ENCODE measurements at places on chromosomes 16 and 17.

- no peak for DNase-seq
Observed at GRCh38 chr17:18025945-18026776, 12.8 kb downstream of the ATPAF2 start.

- peak; percentile 30 for DNase-seq
Observed at GRCh38 chr17:32161506-32162365, 19.4 kb downstream of the RHOT1 start.

DNA sequence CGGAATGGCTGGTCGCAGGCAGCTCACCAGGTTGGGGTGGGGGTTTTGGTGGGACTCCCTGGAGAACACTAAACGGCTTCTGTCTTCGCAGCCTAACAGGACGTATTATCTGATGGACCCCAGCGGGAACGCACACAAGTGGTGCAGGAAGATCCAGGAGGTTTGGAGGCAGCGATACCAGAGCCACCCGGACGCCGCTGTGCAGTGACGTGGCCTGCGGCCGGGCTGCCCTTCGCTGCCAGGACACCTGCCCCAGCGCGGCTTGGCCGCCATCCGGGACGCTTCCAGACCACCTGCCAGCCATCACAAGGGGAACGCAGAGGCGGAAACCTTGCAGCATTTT is 59.7 kb downstream of the PDPK1 start:
- no peak for DNase-seq

DNA sequence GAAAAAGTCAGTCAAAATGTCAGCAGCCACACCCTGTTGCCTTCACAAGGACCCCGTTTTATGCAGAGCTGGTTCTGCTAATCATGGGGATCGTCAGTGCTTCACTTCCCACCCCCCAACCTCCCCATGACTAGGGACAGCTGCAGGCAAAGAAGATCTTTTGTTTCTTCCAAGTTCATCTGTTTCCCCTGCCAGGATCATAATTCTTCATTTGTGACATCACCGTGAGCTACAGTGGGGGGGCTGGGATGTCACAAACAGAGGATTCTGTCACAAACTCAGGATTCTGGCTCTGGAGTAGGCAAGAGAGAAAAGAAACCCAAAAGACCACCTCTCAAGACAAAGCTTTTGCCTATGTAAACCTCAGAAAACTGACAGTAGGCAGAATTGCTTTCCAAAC is 24.7 kb downstream of the DNAJC7 start:
- no peak for DNase-seq

DNA sequence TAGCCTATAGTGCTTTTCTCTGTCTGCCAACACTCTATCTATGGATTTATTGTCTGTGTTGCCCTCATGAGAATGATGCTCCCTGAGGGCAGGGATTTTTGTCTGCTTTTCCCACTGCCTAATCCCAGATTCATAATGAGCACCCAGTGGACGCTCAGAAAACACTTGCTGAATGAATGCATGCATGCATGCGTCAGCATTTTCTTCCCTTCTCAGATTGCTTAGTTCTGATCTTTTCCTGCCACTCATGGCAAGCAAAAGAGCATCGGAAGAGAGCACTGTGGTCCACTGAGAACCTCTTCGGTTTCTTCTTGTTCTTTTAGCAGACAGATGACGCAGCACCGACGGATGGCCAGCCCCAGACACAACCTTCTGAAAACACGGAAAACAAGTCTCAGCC is 246.8 kb downstream of the RBFOX1 start:
- no peak for DNase-seq

GRCh38 chr16:78560997-78561396 is 461.5 kb downstream of the WWOX start:
- DNase-seq: no peak

- no peak for DNase-seq
Observed at GRCh38 chr16:2827831-2828520, 2.1 kb upstream of the ZG16B start.

DNA sequence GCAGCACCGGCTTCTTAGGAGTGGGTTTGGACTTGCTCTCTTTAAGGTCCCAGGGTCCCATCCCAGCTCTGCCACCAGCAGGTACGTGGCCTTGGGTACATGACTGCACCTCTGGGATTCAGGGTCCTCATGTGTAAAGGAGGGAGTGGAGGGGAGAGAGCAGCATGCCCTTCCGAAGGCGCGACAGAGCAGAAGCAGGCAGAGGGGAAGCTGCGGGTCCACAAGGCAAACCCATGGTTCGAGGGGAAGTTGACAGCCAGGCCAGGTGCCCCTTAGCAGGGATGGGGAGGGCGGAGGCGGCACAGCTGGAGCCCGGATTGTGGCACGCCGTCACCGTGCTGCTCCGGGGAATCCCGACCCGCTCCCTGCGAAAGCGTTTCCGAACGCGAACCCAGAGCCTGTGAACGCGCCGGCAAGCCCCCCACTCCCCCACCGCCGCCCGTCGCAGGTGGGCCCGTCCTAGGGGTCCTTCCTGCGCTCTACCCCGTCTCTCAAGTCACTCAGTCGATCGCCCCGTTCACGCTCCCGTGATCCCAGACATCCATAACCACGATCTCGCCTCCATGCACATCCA is 4.1 kb upstream of the TBX2 start:
- no peak for DNase-seq

GRCh38 chr17:74078363-74078941 is 125.0 kb upstream of the RPL38 start:
- no peak for DNase-seq

GRCh38 chr16:23182679-23183542 is at the start of gene SCNN1G:
Gene SCNN1G, plus strand, starts transcription at chr16:23182745. Its CDS starts 3,527 bp downstream, at chr16:23186272.
- no peak for DNase-seq

- DNase-seq: no peak
Observed at GRCh38 chr16:50446861-50447260, 78.1 kb upstream of the BRD7 start.

DNA sequence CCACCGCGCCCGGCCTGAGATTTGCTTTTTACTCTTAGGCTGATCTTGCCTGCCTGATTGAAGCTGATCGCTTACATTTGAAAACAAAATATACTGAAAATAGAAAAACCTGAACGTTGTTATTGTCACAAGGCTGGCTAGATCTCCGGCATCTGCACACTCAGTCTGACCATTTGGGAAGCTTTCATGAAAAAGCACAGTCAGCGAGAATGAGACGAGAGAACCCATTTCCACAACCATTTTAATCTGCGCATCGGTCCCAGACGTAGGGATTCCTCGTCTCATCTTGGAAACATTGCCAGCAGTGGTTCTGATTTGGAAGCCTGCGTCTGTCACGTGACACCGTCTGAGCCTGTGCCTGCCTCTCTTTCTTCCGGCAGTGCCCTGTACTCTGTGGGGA is 20.9 kb downstream of the SPG7 start:
- no peak for DNase-seq

- no peak for DNase-seq
Observed at GRCh38 chr16:68700831-68701230, 36.3 kb upstream of the CDH1 start.

DNA sequence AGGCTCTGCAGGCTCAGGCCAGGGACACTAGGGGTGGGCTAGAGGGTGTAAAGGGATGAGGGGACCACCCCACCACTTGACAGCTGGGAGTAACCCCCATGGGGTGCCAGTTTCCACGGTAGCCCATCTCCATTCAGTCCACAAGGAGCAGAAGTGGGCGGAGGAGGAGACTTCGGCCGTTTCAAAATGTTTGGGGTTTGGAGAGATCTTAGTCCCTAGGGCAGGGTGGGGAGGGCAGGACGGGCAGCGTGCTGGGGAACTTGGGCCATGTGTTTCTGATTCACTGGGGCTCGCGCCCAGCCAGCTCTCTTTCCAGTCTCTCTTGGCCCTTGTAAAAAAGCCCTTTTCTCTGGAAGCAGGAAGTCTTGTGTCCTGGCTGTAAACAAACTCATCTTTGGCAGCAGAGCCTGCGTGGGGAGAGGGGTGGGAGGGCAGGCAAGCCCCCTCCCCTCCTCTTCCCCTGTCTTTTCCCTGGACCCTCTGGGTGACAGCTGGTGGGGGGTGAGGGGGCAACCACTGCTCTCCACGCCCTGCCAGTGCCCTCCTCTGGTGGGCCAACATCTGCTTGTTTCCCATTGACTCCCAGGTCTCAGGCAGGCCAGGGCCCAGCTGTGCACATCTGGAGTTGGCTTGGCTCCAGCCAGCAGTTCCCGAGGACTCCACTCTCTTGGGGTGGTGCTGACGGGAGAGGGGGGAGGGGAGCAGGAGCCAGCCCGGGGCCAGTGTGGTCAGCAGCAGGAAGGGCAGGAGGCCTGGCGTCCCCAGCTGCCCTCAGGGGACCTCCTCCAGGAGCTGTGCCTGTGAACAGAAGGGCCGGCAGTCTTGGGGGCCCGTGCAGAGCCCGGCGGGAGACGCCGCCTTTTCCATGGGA is 8.1 kb downstream of the CYGB start:
- peak; percentile 24 for DNase-seq

DNA sequence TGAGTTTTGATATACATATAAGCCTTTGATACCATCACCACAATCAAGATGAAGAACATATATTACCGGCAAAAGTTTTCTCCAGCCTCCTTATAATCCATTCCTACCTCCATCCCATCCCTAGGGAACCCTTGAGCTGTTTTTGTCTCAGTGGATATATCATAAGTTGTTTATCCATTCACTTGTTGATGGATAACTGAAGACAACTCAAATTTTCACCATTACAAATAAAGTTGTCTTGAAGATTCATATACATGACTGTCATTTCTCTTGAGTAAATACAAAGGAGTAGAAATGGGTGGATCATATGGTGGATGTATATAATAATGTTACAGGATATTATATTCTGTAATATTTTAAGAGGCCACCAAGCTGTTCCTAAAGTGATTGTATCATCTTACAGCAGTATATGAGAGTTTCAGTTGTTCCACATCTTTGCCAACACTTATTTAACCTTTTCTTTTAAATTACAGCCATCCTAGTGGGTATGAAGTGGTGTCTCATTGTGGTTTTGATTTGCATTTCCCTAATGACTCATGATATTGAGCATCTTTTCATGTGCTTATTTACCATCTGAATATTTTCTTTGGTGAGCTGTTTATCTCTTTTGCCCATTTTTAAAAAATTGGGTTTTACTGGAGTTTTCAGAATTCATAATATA is 17.4 kb downstream of the NF1 start:
- DNase-seq: no peak

DNA sequence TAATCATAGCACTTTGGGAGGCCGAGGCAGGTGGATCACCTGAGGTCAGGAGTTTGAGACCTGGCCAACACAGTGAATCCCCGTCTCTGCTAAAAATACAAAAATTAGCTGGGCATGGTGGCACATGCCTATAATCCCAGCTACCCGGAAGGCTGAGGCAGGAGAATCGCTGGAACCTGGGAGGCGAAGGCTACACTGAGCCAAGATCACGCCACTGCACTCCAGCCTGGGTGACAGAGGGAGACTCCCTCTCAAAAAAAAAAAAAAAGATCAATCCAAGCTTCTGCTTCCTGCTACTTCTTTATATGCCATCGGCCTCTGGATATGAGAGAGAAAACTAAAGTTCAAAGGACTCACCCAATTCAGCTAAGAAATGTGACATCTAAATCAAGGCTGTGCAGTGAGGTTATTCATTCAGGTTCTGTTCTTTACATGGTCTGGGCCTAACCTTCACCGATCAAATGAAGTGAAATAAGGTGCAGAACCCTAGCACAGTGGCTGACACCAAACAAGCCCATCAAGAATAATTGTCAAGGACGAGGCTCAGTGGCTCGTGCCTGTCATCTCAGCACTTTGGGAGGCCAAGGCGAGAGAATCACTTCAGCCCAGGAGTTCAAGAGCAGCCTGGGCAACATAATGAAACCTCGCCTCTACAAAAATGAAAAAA is 25.6 kb downstream of the ZP2 start:
- no peak for DNase-seq

DNA sequence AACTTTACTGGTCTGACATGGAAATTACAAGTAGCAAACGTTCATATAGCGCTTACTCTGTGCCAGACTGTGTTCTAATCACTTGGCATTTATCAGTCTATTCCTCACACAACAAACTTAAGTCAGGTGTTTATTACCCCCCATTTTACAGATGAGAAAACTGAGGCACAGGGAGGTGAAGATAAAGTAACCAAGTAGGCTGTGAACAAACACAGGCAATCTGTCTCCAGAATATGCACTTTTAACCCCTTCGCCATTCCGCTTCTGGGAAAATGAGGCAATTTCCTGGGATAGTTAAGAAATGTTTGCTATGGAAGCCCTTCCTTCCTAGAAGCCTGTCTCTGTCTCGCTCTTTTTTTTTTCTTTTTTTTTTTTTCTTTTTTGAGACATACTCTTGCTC is 12.2 kb upstream of the CXCL16 start:
- no peak for DNase-seq

DNA sequence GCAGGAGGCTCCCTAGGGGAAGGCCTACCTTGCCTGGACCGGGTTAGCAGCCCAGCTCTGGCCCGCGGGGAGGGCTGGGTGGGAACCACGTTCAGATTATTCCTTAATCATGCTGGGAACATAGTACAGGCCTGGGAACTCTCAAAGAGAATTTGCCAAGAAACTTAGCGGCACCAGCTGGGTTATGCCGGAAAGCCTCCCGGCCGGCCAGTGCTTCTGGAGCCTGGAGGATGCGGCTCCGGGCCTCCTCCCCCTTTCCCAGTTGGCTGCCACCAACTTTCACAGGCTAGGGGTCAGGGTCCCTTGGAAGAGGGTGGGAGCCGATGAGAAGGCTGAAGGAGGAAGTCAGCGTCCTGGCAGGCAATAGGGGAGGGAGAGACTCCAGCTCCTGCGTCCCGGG is 10.8 kb downstream of the NGFR start:
- DNase-seq: no peak

- no peak for DNase-seq
Observed at GRCh38 chr16:1871974-1872635, at the start of gene MEIOB. Gene MEIOB, minus strand, starts transcription at chr16:1872164. Its CDS starts 3,989 bp downstream, at chr16:1868175.

DNA sequence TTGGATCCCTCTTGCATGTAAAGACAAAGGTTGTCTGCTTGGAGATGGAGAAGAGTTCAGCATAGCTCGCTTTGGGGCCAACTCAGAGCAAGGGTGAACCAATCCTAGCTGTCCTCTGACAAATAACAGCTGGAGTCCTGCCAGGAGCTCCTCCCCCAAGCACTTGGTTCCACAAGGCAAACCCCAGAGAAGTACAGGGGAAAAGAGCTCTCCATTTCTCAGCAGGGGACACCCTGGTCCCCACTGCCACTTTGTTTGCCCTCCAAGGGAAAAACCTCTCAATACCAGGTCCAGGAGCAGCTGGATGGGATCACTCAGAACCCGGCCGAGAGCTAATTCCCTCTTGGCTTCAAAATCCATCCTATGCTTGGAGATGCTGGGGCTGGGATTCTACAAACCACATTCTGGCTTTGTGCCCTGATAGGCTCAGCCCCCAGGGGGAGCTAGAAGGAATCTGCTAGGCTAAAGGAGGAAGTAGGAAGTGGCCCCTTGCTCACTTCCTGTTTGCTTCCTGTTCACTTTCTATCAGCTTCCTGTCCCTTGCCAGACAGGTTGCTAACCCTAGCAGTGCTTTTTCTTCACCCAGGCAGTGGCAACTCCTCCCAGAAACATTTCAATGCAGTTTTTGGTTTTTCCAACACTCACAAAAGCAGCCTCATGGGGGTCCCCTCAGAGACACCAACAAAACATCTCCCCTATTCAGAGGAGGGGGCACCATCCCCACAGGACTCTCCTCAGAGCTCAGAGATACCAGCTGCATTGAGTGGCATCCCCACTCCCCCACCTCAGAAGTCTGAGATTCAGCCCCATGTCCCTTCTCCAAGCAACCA is 30.7 kb downstream of the CDRT4 start:
- DNase-seq: no peak

GRCh38 chr17:34720760-34721159 is 141.4 kb downstream of the TMEM132E start:
- DNase-seq: no peak
